ENCODE measurements at places on chromosomes 13 and 19.

GRCh38 chr13:78662467-78662866 is 3.5 kb upstream of the OBI1 start:
- DNase-seq: no peak

DNA sequence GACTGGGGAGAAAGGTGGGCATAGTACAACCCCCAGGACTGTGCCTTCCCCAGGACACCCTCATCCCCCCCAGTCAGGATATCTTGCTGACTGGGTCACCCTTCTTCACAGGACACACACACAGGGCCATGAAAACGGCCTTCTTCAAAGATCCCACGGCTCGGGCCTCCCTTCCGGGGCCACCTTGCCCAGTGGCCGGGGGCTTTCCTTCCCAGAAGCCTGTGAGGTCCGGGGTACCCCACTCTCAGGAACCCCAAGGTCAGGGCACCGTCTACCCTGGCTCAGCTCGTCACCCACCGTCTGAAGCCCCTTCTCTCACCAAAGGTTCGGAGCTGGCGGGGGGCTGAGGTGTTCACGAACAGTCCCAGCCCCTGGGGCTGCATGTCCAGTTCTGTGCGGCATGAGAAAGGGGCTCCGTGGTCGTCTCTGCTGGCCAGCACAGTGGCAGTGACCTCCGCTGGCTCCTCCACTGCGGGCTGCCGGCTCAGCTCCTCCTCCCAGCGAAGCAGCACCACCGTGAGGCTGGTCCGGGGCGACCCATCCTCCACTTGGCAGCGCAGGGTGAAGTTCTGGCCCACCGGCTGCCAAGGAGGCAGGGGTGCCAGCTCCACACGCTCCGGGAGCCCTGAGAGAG is 2.1 kb upstream of the RAVER1 start:
- no peak for DNase-seq

DNA sequence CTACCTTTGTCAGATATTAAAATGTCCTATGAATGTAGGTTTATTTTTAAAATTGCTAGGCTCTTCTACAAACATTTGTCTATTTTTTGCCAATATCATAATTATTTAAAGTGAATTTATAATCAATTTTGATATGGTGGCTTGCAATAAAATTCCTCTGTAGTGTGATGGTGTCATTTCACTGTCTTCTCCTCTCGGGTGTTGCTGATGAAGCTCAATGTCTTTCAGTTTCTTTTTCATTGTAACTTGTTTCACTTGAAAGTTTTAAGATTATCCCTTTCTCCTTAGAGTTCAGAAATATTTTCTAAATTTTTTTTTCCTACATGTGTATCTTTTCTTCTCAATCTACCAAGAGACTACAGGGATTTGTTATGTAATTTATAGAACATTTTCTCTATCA is 267.1 kb upstream of the EDNRB start:
- DNase-seq: no peak

DNA sequence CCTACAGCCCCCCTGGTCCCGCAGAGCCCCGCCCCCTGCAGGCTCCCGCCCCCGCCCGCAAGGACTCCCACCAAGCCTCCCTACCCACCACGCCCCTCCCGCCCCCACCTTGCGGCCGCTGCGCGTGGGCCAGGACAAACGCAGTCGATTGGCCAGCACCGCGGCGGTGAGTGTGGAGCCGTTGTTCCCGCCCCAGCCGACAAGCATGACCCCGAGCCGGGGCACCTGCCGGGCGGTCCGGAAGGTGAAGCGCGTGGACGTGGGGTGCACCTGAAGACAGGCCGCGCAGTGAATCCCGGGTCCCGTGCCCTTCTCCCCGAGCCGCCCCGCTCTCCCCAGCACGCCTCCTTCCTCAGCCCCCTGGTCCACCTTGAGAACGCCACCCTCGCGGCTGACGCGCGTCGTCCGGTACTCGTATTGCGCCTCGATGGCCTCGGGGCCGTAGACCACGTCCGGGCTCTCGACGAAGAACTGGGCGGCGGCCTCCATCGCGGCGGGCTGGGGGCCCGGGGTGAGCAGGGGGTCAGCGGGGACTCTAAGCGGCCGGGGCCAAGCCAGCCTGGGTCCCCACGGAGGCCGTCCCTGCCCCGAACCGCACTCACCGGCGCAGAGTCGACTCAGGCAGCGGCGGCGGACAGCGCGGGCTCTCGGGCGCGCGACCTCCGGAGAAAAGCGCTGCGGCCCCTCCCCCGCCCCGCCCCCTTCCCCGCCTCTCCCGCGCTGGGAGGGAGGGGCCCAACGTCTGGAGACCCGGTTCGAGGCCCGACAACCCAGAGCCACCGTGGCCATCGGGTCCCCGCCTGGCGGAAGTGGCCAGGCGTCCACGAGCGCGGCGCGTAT is at the start of gene ISYNA1:
Gene ISYNA1, minus strand, starts transcription at position 643 of the 840 bp plus-strand sequence. Its CDS starts 154 bp downstream, at position 489.
- peak; percentile 77 for DNase-seq

DNA sequence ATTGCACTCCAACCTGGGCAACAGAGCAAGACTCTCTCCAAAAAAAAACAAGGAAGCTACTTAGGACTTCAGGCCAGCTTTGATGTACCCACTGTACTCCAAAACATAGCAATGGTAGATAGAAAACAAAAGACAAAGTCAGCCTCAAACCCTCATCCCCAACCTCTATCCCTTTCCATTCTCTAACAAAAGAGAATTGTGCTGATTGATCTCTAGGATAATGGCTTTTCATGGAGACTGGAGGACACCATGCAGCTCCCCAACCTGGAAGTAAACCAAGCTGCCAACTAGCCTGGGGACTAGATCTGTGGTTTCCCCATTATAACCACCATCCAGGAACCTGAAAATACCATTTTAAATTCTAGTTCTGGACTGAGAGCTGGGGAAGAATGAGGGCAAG is 4.3 kb upstream of the ZDHHC20 start:
- DNase-seq: no peak

DNA sequence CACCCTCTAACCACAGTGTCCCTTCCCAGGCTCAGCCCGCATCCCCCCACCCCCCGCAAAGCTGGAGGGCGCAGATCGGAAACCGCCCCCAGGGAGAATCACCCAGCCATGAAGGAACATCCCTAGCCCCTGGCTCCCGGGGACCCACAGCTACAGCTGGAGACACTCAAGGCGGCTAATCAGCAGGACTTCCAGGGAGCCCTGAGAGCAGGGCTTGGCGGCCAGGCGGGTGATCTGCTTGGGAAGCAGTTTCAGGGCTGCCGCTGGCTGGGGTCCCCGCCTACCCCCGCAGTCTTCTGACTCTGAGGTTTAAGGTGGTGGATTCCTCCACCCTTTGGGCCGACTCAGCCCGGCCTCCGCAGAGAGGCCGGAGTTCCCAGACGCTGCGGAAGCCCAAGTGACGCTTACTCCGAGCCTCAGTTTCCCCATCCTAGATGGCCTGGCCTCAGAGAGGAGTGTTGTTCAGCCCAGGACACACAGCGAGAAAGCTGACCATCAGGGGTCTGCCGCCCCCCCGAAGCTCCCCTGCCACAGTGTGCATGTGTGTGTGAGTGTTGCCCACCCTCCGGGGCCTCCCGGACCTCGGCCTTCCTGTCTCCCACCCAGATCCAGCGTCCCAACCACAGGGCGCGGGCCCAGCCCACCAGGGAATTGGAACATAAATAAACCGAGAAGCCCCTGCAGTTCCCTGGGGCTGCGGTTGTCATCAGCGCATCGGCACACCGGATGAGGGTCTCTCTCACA is 9.8 kb downstream of the FUT6 start:
- DNase-seq: no peak

All from erythroblast (primary cell).